Hepatocyte (in vitro differentiated cells): ENCODE measurements at places on chromosomes 2 and 18. TPM values are rescaled to one million over a fixed set of nuclear protein-coding genes. Genes with fewer than 3 reads are reported as not detected.

DNA sequence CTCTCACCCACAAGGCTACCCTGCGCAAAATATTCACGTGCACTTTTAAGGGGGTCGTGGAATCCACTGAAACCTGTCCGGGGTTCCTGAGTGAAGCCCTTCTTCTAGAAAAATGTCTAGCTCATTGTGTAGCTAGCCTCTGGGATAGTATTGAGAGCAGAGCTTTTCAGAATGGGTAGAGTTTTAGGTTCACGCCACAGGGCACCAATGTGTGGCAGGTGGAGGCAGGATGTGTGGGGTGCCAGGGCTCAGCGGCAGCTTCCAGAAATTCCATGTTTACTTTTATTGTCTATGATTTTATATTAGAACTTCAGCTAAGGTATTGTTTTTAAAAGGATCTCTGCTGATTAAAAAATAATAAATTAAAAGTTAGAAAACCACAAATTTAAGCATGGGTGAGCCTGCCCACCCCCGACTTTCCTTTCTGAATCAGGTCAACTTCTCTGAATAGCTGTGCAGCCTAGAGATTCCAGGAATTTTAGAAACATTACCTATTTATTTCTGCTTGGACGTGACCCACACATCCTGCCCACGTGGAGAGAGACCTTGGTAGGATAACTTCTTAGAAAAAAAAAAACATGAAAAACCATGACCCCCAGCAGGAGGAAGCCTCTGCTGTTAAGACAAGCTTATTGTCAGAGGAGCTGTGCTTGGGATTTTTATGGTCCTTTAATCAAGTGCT lies 163.7 kb downstream of the CTIF start:
- H3K4me3 ChIP-seq: no peak overlapping the region
- H3K27me3 ChIP-seq: no peaks in the 10 kb centered on the region
- H3K36me3 ChIP-seq: no peaks in the 10 kb centered on the region
- H3K27ac ChIP-seq: no peak overlapping the region
- DNase-seq: no peak
- no peaks in the 10 kb centered on the region for H3K4me1 ChIP-seq

The SIX3 gene
- not detected in 2 replicates for total RNA-seq

The XIRP2 gene
- not detected in 2 replicates for total RNA-seq

The RNF103 gene
- total RNA-seq: 57.0 and 59.4 TPM in 2 replicates

DNA sequence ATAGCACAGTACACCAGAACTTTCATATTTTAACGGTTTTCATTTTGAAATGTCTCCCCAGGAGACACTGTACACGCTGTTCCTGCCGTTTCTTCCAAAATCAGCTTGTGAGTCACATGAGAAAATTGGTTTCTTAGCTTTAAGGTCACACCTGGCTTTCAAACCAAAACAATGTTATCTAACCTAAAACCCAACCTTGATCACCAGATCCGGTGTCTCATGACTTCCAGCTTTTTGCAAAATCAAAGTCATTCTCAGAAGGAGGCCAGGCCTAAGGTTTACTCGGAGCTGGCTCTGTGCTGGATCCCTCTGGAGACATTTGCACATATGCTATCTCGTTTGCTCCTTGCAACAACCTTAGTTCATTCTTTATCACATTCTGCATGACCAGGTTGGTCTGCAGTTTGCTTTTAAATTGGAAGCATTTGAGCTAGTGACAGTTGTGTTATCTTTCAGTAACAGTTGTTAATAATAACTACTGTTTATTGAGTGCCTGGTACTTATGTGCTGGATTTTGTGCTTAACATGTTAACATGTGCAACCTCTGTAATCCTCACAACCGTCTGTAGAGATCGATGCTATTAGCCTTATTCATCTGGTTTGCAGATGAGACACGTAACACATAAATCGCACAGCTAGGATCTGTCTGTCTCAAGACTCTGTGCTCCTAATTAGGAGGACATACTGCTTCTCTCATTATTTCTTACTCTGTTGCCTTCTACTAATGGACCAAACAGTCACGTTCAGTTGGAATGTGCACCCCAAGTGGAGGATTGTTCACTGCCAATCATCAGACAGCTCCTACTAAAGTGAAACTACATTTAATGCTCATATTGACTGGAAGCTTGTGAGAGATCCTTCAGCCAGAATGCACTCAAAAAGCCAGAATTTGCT lies 105.5 kb downstream of the RNF144A start:
- H3K36me3 ChIP-seq: no peaks in the 10 kb centered on the region
- DNase-seq: no peak
- H3K27me3 ChIP-seq: no peaks in the 10 kb centered on the region
- H3K27ac ChIP-seq: no peak overlapping the region
- H3K4me3 ChIP-seq: no peak overlapping the region

DNA sequence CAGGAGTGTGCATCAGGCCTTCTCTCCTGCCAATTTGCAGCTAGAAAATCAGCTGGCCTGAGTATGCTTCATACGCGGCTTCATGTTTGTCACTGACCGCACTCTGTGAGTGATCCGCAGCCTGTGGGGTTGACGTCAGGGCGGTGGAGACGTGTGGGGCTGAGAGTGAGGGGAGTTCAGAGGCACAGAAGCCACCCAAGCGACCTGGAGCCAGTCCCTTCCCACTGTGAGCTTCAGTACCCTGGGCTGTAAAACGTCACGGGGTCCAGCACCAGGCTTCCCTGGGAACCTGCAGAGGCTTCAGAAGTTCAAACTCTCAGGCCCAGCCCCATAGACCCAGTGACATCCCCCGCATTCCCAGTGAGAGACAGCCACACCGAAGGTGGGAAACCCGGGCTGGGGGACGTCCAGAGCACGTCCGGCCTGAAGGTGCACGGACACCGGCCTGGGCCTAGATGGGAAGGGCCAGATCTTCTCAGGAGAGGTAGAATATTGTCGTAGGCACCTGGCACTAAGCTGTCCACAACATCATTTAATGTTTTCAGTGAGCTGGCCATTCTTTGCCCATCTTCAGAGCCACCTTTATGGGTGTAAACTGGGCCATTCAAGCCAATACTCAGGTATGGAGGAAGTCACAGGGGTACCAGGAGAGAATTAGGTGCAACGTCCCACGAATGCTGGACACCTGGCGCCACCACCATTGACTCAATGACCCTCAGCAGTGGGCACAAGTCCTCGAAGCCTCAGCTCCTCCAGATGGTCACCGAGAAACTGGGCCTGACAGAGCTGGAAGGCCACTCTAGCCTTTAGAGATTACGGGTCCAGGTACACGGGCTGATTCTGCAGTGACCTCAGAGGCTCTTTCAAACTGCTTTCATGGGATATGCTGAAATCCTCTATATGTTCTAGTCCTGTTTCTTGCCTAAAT lies 235.6 kb upstream of the MYT1L start:
- no peaks in the 10 kb centered on the region for H3K27me3 ChIP-seq

DNA sequence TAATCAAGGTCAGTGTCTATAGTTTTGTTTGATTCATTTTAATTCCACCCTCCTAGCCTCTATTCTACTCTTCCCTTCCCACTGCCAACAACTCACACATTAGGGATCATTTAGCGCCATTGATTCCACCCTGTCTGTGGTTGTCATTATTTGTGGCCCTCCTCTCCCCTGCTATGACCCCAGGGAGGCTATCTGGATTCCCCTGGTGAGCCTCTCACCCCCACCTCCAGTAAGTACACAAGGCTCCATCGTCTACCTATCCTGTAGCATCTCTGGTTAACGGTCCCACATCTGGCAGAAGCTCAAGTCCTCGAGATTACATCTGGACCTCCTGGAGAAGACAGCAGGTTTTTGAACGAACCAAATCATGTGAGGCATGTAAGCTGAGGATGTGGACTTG lies 27.4 kb downstream of the UPP2 start:
- no peaks in the 10 kb centered on the region for H3K36me3 ChIP-seq
- DNase-seq: no peak
- peak overlapping the region; percentile 77 for H3K27ac ChIP-seq
- H3K4me3 ChIP-seq: no peak overlapping the region

- no peak overlapping the region for H3K27ac ChIP-seq
- no peaks in the 10 kb centered on the region for H3K4me1 ChIP-seq
- no peaks in the 10 kb centered on the region for H3K36me3 ChIP-seq
- DNase-seq: no peak
Measured at GRCh38 chr18:35713545-35713944, 132.0 kb downstream of the GALNT1 start.

The SLC35F6 gene
- total RNA-seq: 30.2 and 40.7 TPM in 2 replicates

- no peak for DNase-seq
- no peak overlapping the region for H3K4me3 ChIP-seq
- no peak overlapping the region for H3K27ac ChIP-seq
- H3K4me1 ChIP-seq: no peaks in the 10 kb centered on the region
- H3K27me3 ChIP-seq: no peaks in the 10 kb centered on the region
Measured at GRCh38 chr2:226063704-226064440, 664.4 kb downstream of the NYAP2 start.

DNA sequence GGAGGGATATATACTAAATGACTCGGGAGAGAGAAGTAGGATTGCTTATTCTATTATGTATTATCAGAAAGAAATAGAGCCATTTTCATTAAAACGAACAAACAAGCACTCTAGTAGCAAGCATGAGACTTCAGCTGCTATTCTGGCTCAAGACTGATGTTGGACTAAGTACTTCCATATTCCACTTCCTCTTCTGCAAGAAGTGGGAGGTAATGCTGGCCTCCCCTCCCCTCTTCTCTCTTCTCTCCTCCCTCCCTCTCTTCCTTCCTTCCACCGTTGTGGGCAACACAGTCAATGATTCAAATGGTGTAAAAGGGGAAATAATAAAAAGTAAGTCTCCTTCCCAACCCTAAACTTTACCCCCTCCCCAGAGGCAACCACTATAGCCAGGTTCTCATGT lies 62.6 kb downstream of the EMX1 start:
- H3K4me1 ChIP-seq: no peaks in the 10 kb centered on the region
- no peak overlapping the region for H3K4me3 ChIP-seq
- no peaks in the 10 kb centered on the region for H3K27me3 ChIP-seq
- H3K36me3 ChIP-seq: no peaks in the 10 kb centered on the region

- H3K27ac ChIP-seq: no peak overlapping the region
- no peak overlapping the region for H3K4me3 ChIP-seq
- no peaks in the 10 kb centered on the region for H3K27me3 ChIP-seq
Measured at GRCh38 chr2:24984912-24985311, 13.2 kb upstream of the DNAJC27 start.

The IL1R1 gene
- 66.8 and 72.8 TPM in 2 replicates for total RNA-seq

The TIMM21 gene
- 22.8 and 25.6 TPM in 2 replicates for total RNA-seq

GRCh38 chr18:77101410-77102258 lies 30.9 kb downstream of the MBP start:
- DNase-seq: peak; percentile 72
- H3K4me3 ChIP-seq: no peak overlapping the region
- no peaks in the 10 kb centered on the region for H3K27me3 ChIP-seq
- peak overlapping the region; percentile 87 for H3K27ac ChIP-seq
- H3K4me1 ChIP-seq: peaks cover 43% of the 10 kb centered on the region

- DNase-seq: no peak
- no peaks in the 10 kb centered on the region for H3K27me3 ChIP-seq
- H3K27ac ChIP-seq: peak overlapping the region; percentile 52
- no peak overlapping the region for H3K4me3 ChIP-seq
- peaks cover 9% of the 10 kb centered on the region for H3K4me1 ChIP-seq
Measured at GRCh38 chr2:172375251-172375650, 52.1 kb upstream of the ITGA6 start.

GRCh38 chr2:73610111-73610510 lies 32.1 kb downstream of the NAT8 start:
- no peak overlapping the region for H3K27ac ChIP-seq
- H3K4me3 ChIP-seq: no peak overlapping the region
- no peaks in the 10 kb centered on the region for H3K27me3 ChIP-seq
- H3K4me1 ChIP-seq: no peaks in the 10 kb centered on the region
- DNase-seq: no peak

DNA sequence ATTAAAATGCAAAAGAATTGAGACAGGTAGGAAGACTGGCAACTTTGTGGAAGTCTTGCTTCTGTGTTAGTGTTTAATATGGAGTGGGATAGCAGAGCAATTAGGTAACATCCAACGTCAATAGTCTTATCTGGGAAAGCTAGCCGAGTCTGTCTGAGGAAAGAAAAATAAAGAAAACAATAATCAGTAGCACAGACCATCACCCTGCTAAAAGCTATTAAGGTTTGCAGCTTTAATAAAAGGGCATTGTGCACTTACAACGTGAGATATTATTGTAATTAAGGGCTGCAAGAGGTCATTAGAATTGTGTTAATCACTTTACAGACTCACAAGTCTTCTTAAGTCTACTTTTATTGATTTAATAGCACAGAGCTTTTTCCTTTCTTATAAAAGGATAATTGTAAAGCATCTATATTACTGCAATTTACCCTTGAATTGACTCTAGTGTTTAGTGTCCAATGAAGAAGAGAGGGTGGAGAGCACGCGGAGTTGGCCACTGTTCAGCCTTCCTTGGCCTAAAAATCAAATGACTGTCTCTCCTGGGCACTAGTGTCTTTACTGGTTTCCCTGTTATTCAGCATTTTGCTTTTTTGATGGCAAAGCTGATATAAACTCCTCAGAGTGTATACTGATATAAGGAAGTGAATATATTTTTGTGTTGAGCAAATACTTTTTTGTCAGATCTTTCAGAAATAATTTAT lies 2.0 kb downstream of the CDH7 start:
- H3K27me3 ChIP-seq: peaks cover 22% of the 10 kb centered on the region
- H3K27ac ChIP-seq: no peak overlapping the region
- no peak overlapping the region for H3K4me3 ChIP-seq
- no peak for DNase-seq
